ENCODE measurements at places on chromosomes 11 and 22. TPM values are rescaled to one million over a fixed set of nuclear protein-coding genes. Genes with fewer than 3 reads are reported as not detected.

DNA sequence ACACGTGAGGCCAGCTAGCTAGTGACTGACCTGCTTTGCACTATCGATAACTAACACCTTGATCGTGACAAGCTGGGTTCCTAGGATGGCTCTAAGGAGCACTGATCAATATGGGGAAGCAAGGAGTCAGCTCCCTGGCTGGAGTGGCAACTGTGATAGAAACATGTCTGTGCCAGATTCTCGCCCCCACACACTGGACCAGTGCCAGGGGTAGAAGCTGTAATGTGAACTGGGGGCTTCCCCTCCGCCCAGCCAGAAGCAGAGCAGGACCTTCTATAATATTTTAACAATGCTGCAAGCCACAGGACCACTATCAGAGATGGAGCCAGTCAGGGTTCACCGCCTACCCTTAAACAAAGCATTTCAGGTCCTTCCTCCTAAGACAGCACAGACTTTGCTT, 96.5 kb downstream of the DSCAML1 start:
- no peak for DNase-seq

DNA sequence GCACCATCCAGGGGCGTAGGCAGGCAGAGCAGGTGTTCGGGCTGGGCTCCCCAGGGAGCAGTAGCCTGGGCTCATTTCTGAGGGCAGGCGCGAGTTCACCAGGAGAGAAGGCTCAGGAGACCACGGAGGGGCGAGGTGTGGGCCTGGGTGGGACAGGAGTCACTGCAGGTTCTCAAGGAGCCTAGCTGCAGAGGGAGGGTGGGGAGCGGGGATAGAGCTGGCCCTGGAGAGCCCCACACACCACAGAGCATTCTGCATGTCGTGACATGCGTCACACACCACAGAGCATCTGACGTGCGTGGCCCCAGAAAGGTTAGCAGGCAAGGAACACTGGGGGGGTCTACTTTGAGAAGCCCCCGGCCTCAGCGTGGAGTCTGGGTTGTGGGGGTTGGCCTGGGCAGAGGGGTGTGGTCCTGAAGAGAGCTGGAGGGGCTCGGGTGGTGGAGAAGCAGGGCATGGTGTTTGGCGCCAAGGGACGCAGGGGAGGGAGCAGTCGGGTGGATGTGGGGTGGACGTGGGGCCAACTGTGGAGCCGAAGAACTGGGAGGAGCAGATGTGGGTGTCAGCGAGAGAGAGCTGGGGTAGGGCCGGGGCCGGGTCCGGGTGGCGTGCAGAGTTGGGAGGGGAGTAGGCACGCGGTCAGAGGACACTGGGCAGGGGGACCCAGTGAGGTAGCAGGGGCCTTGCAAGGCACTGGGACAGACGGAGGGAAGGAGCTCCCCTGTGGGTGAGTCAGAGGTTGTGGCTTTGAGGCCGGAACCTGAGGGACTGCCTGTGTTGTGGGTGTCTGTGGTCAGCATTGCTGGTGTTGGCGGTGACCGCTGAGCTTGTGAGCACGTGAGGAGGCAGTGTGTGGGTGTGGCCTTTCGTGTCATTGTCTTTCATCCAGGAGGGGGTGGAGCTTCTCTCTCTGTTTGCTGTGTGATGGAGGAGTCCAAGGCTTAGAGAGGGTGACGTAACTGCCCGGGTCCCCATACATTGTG, 25.5 kb downstream of the CTTN start:
- DNase-seq: no peak

GRCh38 chr11:107259811-107260221, 197.8 kb downstream of the CWF19L2 start:
- no peak for DNase-seq

- DNase-seq: no peak
Observed at GRCh38 chr11:6402061-6402470, 11.8 kb downstream of the SMPD1 start.

SCO2 gene
- total RNA-seq: 4.9 TPM

MS4A4A gene
- total RNA-seq: 89.5 TPM

ELMOD1 gene
- total RNA-seq: 1.8 TPM

CRYBB3 gene
- 0.74 TPM for total RNA-seq

SPTBN2 gene
- 6.4 TPM for total RNA-seq

Data from lower lobe of right lung (tissue), 2 donors.